AG10803 (cell line): ENCODE measurements at places on chromosomes 7 and 10.

DNA sequence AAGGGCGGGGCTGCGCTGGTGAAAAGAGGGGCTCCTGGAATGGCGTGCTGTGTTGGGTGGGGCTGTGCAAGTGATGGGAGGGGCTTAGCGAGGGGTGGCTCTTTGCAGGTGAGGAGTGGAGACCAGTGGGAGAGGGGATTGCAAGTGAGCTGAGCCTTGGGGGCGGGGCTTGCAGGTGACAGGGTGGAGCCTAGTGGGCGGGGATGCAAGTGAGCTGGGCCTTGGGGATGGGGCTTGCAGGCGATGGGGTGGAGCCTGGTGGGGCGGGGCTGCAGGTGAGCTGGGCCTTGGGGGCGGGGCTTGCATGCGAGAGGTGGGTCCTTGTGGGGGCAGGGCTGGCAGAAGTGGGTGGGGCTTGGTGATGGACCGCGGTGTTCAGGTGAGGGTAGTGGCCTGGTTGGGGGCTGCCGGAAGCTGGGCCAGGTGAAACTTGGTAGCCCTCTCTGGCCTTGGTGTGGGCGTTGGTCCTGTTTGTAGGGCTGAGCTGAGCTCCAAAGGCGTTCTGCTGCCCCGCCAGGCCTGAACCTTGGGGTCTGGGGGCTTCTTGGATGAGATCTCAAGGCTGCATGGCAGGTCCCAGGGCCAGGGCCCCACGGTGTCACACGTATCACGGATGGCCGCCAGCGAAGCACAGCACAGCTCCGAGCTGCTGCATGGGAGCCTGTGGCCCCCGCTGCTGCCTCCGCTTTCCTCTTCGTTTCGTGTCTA, 743 bp upstream of the PITRM1 start:
- DNase-seq: no peak

- no peak for DNase-seq
These were observed 88.4 kb upstream of the SAMD8 start for GRCh38 chr10:75023074-75023473.

DNA sequence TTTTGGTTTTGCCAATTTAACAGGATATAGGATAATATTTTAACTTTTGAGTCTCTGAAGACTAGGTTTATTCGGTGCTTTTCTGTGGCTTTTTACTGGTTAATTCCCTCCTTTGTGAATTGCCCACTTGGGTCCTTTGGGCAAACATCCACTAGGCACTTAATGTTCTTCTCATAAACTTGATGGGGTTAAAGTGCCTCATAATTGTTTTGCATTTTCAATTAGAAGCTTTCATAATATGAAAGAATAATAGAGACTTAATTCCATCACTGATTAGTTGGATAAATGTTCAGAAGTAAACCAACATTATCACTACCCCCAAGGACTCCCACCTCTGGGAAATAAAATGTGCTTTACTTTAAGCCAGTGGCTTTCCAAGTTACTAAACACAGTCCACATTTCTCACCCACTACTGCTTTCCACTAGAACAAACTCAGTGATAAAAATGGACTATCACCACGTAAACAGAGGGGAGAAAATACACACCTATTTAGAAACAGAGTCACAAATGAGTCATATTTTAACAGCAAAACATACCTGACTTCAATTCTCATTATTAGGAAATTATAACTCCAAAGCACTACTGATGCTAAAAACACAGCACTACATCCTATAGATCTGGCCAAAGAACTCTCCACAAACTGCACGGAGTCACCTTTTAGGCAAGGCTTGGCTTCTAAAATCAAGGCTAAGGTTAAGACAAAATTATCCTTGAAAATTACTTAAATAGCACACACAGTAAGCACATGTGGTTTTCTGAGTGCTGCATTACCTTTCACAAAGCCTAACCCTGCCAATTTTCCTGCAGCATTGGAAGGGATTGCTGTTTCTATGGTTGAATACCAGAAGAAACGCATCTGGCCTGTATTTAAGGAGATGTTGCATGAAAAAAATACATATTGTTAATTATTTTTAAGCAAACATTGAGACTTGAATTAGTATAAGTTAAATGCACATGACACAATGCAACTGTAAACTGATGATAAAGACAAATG, 41.2 kb downstream of the PARD3 start:
- DNase-seq: no peak

DNA sequence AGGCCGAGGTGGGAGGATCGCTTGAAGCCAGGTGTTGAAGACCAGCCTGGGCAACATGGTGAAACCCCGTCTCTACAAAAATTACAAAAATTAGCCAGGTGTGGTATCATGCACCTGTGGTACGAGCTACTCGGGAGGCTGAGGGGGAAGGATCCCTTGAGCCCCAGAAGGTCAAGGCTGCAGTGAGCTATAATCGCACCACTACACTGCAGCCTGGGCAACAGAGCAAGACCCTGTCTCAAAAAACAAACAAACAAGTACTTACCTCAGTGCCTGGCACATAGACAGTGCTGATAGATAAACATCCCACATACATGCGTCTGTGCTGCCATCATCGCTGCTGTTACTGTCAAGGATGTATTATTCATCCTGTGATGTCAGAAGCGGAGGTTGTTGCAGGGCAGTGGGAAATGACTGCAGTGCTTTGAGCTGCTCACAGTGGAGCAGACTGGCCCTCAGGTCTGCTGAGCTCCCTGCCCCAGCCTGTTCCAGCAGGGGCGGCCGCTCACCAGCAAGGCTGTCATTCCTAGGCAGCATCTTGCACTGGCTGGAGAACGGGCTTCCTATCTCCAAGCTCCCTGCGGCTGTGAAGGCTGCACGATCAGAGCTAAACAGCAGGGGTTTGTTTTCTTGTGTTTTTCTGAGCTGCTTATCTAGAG, 18.6 kb downstream of the FOXK1 start:
- DNase-seq: peak; percentile 75

- peak; percentile 42 for DNase-seq
These were observed 435 bp upstream of the PWWP2B start for GRCh38 chr10:132396494-132397035.
